Thyroid gland (tissue), 4 donors: ENCODE measurements at places on chromosomes 12 and 14. TPM values are rescaled to one million over a fixed set of nuclear protein-coding genes. Genes with fewer than 3 reads are reported as not detected.

The LPAR5 gene
- 8.1 TPM for total RNA-seq

The NFATC4 gene
- 41.3 TPM for total RNA-seq

- DNase-seq, result peak; percentile 55
- no peak overlapping the region for H3K4me3 ChIP-seq
- H3K27me3 ChIP-seq, result no peaks in the 10 kb centered on the region
- H3K4me1 ChIP-seq, result peaks cover 13% of the 10 kb centered on the region
- H3K36me3 ChIP-seq, result no peaks in the 10 kb centered on the region
Measured at GRCh38 chr12:95385246-95386035, 88.5 kb upstream of the METAP2 start.

DNA sequence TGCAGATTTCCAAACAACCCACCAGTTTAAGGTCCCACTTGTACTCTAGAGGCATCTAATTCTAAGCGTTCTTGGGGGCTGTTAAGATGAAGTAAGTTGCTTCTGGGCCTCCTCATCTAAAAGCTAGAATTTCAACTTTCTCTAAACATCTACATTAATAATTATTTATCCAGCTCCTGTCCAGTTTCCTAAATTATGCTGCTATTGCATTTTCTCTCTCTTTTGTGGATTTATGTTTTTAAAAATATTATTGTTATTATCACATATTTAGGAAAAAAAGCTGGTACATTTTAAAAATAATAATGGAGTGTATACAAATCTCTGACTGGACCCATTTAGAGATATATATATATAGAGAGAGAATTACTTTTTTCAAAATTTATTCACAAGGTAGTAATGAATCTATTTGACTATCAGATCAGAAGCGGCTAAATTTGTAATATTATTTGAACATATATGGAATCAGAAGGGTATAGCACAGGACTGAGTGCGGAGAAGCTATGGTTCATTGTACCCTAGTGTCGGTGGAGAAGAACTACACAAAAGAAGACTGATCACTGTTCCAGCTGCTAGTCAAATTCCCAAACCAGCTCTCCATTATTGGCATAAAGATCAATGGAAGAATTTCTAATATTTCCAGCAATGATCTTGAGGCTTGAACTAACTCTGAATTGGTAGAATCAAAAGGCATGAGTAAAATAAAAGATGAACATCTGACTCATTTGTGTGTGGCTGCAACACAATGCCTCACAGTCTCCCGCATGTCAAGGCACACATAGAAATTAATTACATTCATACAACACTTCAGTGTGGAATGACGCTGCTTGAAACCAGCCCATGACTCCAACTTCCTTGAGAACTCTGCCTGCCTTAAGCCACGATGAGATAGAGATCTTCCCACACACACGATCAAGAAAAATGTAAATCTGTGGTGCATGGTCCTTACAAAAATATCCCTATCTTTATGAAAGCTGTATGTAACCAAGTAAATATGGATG lies 433.4 kb upstream of the OR4E1 start:
- no peaks in the 10 kb centered on the region for H3K4me1 ChIP-seq
- no peak overlapping the region for H3K4me3 ChIP-seq
- no peak for DNase-seq
- no peaks in the 10 kb centered on the region for H3K36me3 ChIP-seq
- H3K27ac ChIP-seq, result no peak overlapping the region

GRCh38 chr14:57937676-57938075 lies 71.8 kb upstream of the SLC35F4 start:
- no peaks in the 10 kb centered on the region for H3K36me3 ChIP-seq
- H3K27me3 ChIP-seq, result no peaks in the 10 kb centered on the region
- no peak overlapping the region for H3K4me3 ChIP-seq
- H3K4me1 ChIP-seq, result no peaks in the 10 kb centered on the region
- no peak overlapping the region for H3K27ac ChIP-seq
- DNase-seq, result no peak

GRCh38 chr14:101056446-101056845 lies 152.9 kb upstream of the RTL1 start:
- no peak for DNase-seq
- no peak overlapping the region for H3K27ac ChIP-seq
- no peaks in the 10 kb centered on the region for H3K36me3 ChIP-seq
- no peak overlapping the region for H3K4me3 ChIP-seq
